ENCODE measurements at places on chromosomes 16 and 17.
A peak's percentile ranks its signal among the peaks of the same experiment; 100 is the strongest.

GRCh38 chr17:45277216-45277849 lies 15.4 kb upstream of the SPATA32 start:
- peak; percentile 90 for DNase-seq

GRCh38 chr17:62049299-62049698 lies 15.8 kb downstream of the MED13 start:
- DNase-seq, result no peak

DNA sequence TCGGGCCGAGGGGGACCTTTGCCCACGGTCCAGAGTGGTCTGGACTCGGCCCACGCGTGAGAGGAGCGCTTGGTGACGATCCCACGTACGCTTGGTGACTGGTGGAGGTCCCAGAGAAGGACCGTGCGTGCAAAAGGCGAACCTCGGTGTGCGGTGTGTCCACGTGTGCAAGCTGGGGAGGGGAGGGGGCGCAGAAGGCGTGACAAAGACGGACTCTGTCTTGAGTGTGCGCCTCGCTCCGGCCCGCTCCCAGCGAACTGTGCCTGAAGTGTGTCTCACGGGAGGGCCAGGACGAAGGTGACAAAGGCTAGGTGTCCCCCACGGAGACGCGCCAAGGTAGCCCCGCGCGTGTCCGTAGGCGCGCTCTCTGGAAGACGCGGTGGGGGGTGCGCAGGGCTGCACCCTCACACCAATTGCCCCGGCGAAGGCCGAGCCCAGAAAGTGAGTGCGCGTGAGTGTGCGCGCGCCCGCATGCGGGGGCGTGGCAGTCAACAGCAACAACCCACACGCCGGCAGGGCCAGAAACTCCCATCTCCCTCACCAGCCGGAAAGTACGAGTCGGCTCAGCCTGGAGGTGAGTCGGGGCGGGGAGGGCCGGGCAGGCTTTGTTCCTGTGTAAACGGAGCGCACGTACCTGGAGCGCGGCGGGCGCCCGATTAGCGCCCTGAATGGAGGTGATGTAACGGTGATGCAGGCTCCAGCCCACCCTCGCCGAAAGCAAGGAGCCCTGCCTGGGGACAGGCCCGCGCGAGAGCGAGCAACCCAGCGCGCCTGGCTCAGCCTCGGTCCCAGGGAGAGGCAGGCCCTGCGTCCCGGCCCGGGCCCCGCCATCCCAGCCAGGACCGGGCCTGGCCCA lies at the start of gene GPRC5C:
TSS of gene GPRC5C (plus strand) at position 521 of the 856 bp plus-strand sequence. CDS start 7,689 bp downstream, outside the sequence.
- peak; percentile 80 for DNase-seq

DNA sequence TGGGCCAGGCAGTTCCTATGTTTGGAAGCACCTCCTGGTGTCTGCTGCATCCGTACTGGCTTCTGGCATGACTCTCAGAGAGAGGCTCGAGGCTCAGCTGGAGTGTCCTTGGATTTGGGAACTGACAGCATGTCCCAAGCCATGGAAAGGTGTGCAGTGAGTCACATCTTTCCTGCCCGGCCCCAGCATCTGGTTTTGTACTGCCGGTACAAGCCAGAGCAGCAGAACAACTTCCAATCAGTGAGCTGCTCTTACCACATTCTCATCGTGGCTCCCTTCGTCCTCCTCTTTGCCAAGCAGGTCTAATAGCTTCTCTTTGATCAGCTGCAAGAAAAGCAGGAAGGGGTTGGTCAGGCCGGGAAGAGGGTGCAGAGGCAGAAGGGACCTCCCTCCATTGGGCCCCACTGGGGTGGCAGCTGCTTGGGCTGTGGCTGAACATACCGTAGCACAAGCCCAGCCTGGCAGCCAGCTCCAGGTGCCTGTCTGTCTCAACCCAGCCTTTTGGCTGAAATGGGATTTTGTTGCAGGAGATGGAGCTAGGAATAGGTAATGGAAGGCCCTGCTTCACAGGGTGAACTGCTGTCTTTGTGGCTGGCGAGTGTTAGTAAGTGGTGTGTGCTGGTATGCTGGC lies 24.2 kb downstream of the SPACA3 start:
- DNase-seq, result no peak

DNA sequence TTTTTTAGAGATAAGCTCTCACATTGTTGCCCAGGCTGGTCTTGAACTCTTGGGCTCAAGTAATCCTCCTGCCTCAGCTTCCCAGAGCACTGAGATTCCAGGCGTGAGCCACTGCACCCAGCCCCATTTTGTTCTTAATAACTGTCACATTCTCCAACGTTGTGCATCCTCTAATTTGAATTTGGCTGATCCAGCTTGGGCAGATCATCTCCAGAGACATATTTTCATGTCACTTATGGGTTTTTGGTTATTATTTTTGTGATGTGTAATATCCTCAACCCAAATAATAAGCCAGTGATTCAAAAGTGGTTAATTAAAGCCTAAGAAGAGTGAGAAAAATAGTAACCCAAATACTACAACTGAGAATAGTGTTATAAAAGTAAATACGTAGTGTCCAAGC lies 16.2 kb upstream of the COL1A1 start:
- no peak for DNase-seq

DNA sequence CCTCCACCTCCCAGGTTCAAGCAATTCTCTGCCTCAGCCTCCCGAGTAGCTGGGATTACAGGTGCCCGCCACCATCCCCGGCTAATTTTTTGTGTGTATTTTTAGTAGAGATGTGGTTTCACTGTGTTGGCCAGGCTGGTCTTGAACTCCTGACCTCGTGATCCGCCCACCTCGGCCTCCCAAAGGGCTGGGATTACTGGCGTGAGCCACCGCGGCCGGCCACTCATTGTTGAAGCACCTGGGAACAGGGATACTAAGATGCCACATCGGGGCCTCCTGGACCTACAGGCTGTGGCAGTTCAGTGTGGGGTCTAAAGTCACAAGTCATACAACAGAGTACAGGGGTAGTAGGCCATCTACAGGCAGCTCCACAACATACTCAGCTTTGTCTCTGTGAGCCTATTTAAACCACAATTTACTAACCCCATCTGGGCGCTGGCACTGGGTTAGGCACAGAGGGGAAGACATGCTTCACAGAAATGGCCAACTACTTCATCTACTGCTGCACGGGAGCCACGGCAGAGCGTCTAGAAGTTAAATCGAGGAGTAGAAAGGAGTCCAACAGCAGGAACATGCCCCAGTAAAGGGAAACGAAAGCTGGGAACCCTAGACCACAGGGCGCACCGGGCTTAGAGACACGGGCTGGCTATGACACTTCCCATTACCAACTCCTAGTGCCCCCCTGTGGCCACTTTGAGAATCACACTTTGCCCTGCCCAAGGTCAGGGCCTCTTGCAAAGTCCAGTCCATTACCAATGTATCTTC lies 4.3 kb downstream of the VAMP2 start:
- DNase-seq, result peak; percentile 83

GRCh38 chr17:3976675-3977171 lies 12.5 kb upstream of the ATP2A3 start:
- no peak for DNase-seq

GRCh38 chr16:7017006-7017662 lies 315.5 kb upstream of the RBFOX1 start:
- DNase-seq, result no peak

DNA sequence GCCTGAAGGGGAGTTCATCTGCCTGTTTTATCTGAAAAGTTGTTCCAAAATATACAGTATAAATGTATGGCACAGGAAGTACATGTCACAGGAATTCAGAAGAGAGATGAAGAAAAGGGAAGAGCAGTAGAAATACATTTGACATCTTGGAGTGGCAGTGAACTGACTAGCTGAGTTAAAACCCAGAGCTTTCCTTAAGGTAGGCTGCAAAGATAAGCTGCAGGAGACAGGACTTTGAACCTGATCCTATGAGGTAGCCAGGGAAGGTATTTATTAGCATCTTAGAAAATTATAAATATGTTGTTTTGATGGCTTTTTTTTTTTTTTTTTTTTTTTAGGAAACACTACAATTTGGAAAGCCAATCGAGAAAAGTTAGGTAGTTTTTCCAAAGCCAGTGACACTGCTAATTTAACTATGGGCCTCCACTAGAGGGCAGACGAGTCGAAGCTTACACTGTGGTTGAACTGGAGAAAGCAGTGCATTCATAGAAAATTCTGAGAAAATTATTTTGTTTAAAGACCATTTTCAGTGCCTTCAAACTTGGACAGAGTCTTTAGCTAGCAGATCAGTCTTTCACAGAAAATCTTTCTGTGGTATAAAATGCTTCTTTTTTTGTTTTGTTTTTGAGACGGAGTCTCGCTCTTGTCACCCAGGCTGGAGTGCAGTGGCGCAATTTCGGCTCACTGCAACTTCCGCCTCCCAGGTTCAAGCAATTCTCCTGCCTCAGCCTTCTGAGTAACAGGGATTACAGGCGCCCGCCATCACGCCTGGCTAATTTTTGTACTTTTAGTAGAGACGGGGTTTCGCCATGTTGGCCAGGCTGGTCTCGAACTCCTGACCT lies 122.3 kb downstream of the SSH2 start:
- peak; percentile 81 for DNase-seq

DNA sequence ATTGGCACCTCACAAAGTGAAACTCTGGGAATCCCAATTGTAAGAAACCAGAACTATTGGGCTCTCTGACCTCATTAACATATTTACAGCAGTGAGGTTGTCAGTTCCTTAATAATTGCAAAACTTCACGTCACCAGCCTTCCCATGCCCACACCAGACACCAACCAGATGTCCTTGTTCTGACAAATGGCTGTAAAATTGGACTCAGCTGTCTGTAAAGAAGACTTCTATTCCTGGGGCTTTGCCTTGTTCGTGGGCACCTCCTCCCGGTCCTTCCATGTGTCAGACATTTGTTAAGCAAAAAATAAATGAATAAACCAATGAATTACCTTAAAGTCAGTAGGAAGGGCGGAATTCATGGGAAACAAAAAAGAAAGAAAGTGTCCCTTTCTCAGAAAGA lies 284.3 kb upstream of the CDH11 start:
- no peak for DNase-seq

- DNase-seq, result no peak
Measured at GRCh38 chr17:79940459-79941087, 95.1 kb downstream of the TBC1D16 start.

- peak; percentile 75 for DNase-seq
Measured at GRCh38 chr16:68284847-68285246, 20.5 kb downstream of the SLC7A6 start.

- DNase-seq, result no peak
Measured at GRCh38 chr16:81717662-81718189, 61.4 kb upstream of the PLCG2 start.

DNA sequence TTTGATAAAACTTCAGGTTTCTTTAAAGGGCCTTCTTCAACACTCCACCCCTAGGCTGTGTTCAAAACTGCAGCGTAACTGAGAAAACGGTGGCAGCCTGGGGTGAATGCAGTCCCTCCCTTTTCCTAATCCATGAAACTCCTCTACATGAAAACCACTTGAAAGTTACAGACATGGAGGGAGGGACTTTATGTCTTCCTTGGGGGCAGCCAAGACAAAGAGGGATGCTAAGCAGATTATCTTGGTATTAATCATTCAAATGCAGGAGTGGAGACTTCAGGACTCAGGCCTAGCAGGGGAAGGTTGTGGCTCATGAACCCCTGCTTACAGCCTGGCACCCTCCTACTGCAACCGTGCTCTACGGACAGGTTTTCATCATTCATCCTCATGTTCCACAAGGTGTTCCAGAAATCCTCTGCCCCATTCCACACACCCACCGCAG lies 46.8 kb downstream of the RNF112 start:
- no peak for DNase-seq

DNA sequence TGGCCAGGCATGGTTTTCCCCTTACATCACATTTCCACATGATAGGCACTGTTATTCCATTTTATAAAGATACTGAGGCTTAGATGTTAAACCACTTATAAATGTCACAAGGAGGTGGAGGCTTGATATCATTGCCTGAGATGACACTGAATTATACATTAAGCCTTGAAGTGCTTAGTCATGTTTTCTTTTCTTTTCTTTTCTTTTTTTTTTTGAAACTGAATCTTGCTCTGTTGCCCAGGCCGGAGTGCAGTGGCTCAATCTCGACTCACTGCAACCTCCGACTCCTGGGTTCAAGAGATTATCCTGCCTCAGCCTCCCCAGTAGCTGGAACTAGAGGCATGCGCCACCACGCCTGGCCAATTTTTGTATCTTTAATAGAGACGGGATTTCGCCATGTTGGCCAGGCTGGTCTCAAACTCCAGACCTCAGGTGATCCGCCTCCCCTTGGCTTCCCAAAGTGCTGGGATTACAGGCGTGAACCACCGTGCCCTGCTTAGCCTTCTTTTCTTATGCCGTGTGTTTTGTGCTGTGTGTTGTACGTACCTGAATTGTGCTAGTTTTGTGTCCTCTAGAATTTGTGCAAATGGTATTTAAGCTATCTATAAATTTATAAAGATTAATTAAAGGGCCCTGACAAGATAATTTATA lies 1.2 kb downstream of the DNAJA3 start:
- DNase-seq, result no peak

GRCh38 chr17:82056729-82057621 lies 5.3 kb downstream of the GPS1 start:
- no peak for DNase-seq

DNA sequence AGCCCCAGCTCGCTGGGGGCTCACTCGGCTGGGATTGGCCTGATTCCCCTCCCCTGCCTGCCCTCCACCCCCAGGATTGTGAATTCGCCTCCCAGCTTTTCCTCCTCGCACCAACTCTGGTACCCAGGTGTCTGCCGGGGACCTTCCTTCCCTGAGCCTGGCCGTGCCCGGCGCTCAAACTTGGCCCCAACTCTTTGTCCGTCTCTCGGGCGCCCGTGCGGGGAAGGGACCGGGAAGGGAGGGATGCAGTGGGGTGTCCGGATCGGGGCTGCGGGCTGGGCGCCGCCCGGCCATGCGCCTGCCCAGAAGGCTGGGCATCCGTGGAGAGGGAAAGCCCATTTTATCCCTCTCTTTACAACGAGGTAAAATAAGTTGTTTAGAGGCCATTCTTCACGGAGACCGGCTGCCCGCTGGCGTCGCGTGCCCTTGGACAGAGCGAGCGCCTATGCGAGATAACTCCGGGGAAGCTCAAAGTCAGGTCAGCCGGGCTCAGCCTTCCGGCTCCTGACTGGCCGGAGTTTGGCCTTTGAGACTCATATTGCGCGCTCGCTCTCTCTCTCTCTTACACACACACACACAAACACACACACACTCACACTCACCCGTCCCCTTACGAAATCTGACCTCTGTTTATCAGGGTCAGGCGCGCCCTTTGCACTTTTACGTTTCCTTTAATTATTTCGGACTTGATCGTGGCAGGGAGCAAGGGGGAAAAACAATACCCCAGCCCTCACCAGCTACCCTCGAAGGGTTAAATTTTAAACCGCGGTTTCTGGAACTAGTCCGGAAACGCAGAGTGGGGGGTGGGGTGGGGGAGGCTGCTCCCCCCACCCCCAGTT lies 774 bp upstream of the MAF start:
- DNase-seq, result no peak

- no peak for DNase-seq
Measured at GRCh38 chr16:10081201-10081940, 100.9 kb downstream of the GRIN2A start.
